ENCODE measurements at places on chromosomes 12 and 14.

DNA sequence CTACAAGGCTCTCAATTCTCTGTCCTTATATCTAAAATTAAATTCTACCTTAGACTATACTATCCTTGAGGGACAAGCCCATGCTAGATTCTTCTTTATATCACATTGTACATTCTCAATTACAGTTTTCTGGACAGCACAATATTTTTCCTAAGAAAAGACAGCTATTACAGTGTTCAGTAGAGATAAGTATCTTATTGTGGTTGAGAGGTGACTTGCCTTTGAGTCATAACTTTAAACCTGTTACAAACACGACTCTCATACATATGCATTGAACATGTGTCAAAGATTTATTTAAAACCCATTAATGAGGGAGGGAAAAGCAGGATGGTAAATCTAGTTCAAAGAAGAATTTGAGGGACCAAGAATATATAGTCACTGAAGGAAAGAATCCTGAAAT lies 61.1 kb downstream of the TPH2 start:
- DNase-seq = no peak

DNA sequence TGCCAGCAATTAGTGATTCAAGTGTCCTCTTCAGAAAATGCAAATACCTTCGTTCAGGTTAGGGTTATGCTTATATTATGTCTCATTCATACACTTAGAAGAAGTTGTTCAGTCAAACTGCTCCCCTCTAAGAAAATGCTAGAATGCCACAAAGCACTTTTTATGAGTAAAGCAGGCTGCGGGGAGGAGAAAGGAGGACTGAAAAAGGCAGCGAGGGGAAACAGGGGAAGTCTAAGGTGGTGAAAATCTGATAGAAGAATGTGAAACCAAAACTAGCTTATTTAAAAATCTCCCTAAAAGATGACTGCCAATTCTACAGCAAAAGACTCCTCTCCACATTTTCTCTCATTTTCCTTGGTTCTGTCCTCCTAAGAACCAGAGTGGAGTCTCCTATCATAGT lies 70.1 kb downstream of the PRKD1 start:
- DNase-seq = no peak

DNA sequence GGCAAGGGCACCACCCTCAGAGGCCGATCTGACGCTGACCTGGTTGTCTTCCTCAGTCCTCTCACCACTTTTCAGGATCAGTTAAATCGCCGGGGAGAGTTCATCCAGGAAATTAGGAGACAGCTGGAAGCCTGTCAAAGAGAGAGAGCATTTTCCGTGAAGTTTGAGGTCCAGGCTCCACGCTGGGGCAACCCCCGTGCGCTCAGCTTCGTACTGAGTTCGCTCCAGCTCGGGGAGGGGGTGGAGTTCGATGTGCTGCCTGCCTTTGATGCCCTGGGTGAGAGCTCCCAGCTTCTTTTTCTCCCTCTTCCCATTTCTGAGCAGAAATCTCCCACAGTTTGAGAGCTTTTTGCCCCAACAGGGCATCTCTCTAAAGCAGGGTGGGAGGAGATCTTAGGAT lies 1.8 kb downstream of the OAS1 start:
- no peak for DNase-seq

- no peak for DNase-seq
Observed at GRCh38 chr12:106093246-106093645, 45.5 kb downstream of the NUAK1 start.

- DNase-seq = no peak
Observed at GRCh38 chr14:53757732-53758131, 198.9 kb downstream of the BMP4 start.

GRCh38 chr12:75894965-75895754 lies 136.4 kb downstream of the PHLDA1 start:
- no peak for DNase-seq

- peak; percentile 32 for DNase-seq
Observed at GRCh38 chr12:65666876-65667275, 157.4 kb upstream of the HMGA2 start.

DNA sequence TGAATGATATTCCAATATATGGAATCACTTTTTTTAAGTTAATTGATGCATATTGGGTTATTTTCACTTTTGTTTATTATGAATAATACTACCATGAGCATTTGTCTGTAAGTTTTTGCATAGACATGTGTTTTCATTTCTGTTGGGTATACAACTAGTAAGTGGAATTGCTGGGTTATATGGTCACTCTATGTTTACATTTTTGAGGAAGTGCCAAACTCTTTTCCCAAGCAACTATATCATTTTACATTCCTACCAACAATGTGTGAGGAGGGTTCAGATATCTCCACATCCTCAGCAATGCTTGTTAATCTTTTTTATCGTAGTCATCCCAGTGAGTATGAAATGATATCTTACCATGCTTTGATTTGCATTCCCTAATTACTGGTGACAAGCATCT lies 64.0 kb downstream of the MON2 start:
- no peak for DNase-seq

DNA sequence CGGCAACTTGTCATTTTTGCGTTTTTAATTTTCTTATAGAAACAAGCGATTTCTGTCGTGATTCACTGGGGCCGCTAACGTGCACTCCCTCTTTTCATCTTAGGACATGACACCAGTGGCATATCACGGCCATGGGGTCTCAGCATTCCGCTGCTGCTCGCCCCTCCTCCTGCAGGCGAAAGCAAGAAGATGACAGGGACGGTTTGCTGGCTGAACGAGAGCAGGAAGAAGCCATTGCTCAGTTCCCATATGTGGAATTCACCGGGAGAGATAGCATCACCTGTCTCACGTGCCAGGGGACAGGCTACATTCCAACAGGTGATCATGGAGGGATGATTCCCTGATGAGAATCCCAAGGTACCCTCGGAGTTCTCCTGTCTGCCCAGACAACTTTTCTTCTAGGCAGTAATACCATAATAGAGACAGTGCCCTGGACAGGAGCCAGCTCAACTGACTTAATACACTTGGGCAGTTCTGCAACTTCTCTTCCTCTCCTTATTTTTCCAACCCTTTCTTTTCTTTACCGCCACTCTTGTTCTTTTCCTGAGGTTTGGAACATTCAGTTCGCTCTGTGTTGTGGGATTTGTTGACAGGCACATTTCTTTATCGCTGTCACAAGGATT lies 821 bp downstream of the TMEM106C start:
- DNase-seq = peak; percentile 44

DNA sequence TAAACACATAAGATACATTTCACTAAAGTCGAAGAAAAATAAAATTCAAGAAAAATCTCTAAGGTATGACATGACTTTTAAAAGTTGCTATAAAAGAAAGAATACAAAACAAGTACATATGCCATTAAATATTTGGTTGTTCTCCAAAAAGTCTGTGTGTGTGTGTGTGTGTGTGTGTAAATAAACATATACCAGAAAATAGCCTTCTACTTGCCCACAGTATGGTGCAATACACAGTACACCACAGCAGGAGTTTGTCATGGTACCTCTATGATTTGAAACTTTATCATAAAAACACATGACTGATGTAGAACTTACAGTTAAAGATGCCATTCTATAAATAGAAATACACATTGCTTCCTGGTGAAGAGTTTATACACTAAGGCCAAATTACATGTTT lies 692.7 kb upstream of the MGAT4C start:
- no peak for DNase-seq

DNA sequence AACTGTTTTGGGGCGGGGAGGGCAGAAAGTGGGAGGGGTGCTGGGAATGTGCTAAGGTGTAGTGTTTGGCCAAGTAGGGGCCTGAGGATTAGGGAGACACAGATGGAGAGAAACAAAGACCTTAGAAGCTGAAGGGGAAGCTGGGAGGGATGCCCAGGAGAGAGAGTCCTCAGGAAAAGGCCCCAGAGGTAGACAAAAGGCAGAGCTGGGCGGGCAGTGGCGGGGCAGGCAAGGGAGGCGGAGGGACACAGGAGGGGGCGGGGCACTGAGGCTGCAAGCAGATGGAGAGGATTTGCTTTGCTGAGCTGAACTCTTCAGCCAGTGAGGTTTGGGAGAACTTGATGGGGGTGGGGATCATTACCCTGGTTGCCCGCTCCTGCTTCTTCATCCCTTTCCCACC lies 2.8 kb downstream of the PTMS start:
- DNase-seq = no peak

Data from stimulated activated CD8-positive, alpha-beta memory T cell treated with anti-CD3 and anti-CD28 coated beads, Interleukin-4, amount 100 ng/mL, for 48 hours (primary cell).